Fibroblast of the conjunctiva (primary cell): ENCODE measurements at places on chromosomes 16 and 17.

DNA sequence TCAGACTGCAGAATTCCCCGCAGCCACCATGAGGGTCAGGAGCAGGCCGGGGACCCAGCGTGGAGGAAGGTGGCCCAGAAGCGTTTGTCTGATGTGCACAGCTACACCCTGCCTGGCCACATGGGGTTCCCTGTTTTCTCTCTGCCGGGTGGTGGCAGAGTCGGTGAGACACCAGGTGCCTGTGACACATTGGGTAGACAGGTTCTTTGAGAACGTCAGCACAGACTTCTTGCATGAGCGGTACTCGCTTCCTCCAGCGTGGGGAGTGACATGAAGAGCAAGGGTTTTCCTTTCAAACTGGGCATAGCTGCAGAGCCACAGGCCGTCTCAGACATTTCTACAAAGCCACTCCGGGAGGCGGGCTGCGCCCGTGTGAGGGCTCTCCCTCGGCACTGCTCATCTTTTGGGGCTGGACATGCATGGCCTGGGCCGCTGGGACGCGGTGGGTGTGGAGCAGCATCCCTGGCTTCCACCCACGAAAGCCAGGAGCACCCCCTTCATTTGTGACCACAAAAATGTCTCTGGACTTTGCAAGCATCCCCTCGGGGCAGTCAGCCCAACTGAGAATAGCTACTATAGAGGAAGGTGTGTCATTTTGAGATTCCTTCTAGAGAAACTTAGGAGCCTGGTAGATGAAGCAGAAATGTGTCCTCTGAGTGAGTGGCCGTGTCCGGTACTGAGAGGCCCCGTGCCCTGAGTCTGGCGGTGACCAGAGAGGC is 26.0 kb downstream of the NME3 start:
- DNase-seq = peak; percentile 22

DNA sequence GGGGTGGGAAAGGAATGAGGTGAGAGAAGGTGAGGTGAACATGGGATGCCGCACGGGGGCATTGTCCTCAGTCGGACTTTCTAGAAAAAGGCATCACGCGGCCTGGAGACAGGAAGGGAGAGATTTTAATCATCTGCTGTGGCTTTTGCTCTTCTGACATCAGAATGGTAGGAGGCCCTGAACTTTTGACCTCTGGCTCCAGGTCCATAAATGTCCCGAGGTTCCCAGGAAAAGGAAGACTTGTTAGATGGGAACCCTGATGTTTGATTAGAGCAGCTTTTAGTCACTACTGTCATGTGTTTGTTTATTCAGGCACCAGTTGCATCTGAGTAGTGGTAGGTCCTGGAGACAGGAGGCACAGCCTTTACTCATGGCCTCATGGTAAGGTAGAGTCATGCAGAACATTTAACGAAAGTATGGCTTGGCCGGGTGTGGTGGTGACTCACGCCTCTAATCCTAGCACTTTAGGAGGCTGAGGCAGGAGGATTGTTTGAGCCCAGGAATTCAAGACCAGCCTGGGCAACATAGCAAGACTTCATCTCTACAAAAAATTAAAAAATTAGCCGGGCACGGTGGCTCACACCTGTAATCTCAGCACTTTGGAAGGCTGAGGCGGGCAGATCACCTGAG is 203.1 kb downstream of the MSI2 start:
- no peak for DNase-seq

GRCh38 chr17:79415365-79415764 is 195.5 kb downstream of the RBFOX3 start:
- no peak for DNase-seq

DNA sequence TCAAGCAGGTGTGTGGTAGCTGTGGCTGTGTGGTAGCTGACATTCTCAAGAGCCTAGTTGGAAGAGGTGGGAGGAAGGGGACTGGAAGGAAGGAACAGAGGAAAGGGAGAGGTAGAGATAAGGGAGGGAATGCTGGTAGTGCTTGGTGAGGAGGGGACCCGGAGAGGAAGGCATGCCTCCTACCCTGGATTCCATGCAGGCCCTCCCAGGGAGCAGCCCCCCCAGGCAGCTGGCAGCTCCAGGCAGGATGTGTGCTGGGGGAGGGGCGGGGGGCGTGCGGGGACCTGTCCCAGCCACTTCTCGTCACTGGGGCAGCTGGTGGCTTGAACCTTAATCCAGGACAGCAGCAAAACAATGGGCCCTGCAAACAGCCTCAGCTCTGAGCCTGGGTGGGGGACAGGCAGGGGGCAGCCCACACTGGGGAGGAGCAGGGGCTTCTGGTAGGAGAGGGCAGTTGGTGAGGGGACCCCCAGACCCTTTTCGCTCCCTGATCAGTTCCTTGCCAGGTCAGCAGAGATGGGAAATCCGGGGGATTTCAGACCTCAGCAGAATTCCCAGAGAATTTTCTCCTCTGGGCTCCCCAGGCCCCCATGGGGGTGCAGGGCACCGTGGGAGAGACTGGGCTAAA is 27.1 kb downstream of the ARHGAP23 start:
- DNase-seq = no peak

- peak; percentile 76 for DNase-seq
Observed at GRCh38 chr17:28717578-28718332, at the start of gene RAB34. RAB34 (minus strand) TSS chr17:28717868; CDS start chr17:28717266, 602 bp downstream.

GRCh38 chr17:12637015-12637414 is 28.7 kb upstream of the MYOCD start:
- peak; percentile 70 for DNase-seq

- DNase-seq = no peak
Observed at GRCh38 chr16:85046931-85047866, 19.6 kb downstream of the KIAA0513 start.

DNA sequence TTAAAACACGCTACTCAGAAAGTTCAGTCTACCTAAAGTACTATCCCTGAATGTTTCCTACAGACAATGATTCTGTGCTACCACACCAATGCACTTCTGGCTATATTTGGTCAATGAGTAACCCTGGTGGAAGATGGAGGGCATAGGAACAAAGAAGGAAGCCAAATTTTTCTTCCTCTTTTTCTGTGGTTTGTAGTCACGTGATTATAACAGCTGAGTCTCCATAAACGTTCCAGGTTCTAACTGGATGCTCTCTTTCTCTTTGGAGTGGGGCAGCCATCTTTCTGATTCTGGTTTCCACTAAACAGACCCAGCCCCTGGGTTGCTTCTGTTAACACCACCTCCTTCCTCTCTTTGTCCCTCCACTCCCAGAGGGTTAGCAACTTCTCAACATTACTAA is 274.9 kb downstream of the CDH11 start:
- DNase-seq = no peak

- DNase-seq = no peak
Observed at GRCh38 chr17:72419866-72420774, 299.3 kb downstream of the SOX9 start.

DNA sequence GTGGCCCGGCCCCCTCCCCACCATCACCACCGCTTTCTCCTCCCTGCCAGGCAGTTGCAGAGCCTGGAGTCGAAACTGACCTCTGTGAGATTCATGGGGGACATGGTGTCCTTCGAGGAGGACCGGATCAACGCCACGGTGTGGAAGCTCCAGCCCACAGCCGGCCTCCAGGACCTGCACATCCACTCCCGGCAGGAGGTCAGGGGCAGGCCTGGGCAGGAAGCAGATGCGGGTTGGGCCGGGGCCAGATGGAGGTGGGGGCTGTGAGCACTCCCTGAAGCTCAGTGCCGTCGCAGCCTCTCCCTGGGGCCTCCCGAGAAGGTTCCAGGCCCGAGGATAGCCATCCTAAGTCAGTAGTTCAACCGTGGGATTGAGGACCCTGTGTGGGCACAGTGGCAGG is 14.2 kb upstream of the ADGRG3 start:
- DNase-seq = no peak

- no peak for DNase-seq
Observed at GRCh38 chr16:81449899-81450608, 5.4 kb downstream of the CMIP start.

GRCh38 chr17:81666092-81666341 is 388 bp downstream of the OXLD1 start:
- DNase-seq = no peak

DNA sequence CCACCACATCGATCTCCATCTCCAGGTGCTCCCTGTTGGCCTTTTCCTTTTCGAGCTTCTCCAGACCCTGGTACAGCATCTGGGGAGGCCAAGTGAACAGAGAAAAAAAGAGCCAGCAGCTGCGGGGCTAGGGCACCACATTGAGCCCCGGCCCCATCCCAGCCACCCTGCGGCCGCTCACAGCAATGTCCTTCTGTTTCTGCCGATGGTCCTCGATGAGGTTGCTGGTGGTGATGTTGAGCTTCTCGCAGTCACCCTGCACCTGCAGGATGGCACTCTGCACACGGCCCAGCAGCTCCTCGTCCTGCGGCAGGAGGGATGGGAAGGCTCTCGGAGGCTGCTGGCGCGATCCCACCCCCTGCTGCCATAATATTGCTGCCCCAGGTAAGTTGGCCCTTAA is 15.5 kb downstream of the UBALD2 start:
- no peak for DNase-seq

GRCh38 chr16:62261760-62262159 is 225.5 kb upstream of the CDH8 start:
- DNase-seq = no peak

- DNase-seq = no peak
Observed at GRCh38 chr16:66036184-66036583, 330.3 kb upstream of the CDH5 start.

- no peak for DNase-seq
Observed at GRCh38 chr16:66395806-66396555, 29.5 kb downstream of the CDH5 start.
